ENCODE measurements at places on chromosomes 11 and 22.

DNA sequence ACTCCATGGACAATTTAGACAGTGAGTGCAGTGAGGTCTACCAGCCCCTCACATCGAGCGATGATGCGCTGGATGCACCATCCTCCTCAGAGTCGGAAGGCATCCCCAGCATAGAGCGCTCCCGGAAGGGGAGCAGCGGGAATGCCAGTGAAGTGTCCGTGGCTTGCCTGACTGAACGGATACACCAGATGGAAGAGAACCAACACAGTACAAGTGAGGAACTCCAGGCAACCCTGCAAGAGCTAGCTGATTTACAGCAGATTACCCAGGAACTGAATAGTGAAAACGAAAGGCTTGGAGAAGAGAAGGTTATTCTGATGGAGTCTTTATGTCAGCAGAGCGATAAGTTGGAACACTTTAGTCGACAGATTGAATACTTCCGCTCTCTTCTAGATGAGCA is 51.4 kb downstream of the SPECC1L start:
- DNase-seq = no peak

DNA sequence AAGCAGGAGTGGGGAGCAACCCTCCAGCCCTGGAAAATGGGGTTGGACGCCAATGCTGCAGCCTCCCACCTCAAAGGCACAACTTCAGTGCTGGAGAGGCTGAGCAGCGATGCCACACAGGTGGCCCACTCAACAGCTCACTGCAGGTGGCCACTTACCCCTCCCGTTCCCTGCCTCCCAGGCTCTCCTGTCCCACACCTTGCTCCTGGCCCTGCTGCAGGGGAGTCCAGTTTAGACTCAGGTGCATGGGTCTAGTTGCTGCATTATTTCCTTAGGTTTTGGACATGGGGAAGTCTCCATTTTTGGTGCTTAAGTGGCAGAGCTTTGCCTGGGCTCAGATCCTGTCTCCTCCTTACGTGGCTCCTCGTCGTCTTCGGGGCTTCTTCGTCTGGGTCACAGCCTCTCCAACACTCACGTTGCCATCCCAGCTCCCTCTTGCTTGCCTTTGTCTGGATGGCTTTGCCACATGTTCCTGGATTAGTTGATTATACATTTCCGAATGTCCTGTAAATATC is 898.3 kb downstream of the BRD1 start:
- no peak for DNase-seq

- no peak for DNase-seq
Measured at GRCh38 chr11:130166457-130166784, 6.8 kb downstream of the ST14 start.

DNA sequence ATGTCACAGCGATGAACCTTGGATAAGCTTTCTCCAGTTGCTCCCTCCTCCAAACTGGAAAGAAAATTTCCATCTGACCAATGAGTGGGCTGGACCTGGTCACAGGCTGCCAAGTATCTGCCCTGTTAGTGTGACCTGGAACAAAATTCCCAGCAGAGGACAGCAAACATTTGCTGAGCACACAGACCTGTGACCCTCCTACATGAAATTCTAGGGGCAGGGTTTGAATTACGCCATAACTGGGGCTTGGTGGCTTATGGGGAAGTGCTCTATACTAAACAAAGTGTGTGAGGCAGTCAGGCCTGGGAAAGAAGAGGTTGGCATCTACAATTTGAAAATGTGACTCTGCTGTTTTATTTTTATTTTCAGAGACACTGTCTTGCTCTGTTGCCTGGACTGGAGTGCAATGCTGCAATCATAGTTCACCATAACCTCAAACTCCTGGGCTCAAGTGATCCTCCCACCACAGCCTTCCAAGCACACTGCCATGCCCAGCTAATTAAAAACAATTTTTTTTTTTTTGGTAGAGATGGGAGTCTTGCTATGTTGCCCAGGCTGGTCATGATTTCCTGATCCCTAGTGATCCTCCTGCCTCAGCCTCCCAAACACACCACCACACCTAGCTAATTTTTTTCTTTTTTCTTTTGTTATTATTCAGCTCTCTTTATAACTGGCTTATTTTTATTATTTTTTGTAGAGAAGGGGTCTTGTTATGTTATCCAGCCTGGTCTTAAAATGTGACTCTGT is 13.6 kb upstream of the XBP1 start:
- DNase-seq = no peak

DNA sequence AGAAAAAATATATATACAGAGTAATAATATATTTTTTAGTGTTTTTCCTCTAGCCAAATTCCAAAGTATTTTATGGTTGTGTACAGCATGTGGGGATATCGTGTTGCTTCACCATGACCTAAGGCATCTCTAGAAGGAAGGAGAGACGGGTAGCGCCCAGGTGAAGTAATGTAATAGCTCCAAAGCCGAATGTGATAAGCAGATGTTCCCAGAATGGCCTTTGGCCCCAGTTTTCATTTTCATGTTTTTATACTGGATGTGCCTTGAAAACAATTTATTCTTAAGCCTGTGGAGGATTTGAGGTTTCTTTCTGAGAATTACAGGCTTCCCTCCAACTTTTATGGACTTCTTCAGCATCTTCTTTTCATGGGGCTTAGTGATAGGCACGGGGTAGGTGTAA is 587.9 kb upstream of the KIRREL3 start:
- no peak for DNase-seq

DNA sequence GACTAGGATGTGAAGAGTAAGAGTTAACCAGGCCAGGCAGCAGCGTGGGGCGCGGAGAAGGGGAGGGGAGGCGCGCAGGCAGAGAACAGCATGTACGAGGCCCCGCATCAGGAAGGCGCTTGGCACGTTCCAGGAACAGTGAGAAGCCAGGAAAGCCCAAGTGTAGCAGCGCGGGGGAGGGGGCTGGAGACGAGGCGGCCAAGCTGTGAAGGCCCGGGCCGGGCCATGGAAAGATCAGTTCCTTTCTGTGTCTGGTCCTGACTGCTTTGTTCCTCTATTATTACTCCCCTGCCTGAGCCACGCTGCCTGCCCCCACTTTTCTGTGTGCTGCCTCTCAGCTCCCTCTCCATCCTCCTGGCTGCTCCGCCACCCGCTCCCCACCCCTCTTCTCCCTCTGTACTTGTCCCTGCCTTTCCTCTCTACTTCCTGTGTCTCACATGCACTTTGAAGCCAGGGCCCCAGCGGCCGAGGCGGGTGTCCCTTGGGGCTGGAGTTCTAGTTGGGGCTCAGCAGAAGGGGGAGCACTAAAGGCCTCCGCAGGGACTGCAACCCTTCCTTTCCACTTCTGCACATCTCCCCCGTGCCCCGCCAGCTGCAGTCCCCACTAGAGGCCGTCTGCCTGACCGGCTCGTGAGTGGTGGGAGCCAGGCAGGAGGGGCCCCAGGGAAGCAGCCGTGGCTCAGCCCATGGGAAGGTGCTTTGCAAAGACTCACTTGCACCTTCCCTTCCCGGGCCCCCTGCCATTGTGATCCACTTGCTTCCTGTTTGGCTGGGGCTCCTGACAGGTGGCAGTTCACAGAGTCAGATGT is 63.7 kb downstream of the PRDM11 start:
- no peak for DNase-seq

DNA sequence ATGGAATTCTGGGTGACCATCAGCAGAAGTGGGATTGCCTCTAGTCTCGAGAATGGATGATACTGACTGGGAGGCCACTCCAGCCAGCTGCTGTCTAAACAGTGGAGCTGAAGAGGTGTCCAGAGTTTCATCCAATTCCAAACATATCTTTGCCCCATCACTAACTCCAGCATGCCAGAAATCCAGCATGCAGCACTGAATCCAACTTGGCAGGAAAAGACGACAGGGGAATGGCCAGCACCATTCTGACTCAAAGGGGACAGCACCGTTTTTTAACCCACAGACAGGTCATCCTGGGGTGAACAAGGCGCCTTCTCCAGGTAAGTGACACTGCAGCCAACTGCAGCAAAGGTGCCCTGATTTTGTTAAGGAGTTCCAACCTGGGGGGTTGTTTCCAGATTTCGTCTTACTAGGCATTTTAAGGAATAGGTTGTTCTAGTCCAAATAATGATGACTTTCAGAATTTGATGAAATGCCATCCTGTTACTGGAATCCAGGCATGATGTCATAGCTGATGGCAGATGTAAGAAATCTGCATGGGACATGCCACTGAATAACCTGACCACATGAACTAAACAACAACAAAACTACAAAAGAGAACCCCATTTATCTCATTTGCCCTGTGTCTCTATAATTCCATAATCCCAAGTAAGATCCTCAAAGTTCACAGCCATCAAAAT is 32.3 kb downstream of the FEZ1 start:
- no peak for DNase-seq

- no peak for DNase-seq
Measured at GRCh38 chr11:86438685-86439084, 64.0 kb downstream of the CCDC81 start.

- no peak for DNase-seq
Measured at GRCh38 chr11:131638889-131639288, 268.5 kb downstream of the NTM start.

DNA sequence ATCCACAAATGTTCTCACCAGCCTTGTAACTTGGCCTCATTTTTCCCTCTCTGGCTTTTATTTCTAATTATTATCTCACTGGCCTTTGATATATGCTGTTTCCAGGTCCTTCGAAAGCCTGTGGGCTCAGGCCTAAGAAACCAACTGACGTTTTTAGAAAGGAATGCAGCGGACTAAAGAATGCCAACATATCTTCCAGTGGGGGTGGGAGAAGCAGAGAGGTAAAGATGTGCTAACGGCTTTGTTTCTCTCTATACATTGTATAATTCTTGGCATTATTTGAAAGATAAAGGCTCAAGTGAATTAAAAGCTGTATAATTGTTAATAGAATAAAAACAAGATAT is 28.2 kb downstream of the OR6Q1 start:
- no peak for DNase-seq

DNA sequence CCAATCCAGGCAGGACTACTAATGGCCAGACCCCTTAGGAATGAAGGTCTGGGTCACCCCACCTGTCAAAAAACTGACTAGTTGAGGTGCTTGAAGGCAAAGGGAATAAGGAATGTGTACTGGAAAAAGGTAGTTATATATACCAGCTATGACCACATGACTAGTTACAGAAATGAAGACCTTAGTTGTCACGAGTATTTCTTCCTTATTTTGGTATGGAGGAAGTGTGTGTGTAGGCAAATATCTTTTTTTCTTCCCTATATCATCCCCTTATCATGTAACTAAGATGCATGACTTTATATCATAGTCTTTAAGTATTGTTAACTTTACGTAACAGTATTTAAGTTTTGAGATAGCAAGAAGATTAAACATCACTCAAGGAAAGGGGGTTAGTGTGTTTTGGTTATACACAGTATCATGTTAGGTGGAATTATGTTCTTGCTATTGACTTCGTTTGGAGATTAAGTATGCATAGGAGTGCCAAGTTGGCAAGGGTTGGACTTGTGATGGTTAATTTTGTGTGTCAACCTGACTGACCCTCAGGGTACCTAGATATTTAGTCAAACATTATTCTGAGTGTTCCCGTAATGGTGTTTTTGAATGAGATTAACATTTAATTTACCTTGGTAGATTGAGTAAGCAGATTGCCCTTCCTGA is 38.2 kb upstream of the NARS2 start:
- DNase-seq = no peak

GRCh38 chr11:119121811-119122124 is 388 bp downstream of the HINFP start:
- no peak for DNase-seq

DNA sequence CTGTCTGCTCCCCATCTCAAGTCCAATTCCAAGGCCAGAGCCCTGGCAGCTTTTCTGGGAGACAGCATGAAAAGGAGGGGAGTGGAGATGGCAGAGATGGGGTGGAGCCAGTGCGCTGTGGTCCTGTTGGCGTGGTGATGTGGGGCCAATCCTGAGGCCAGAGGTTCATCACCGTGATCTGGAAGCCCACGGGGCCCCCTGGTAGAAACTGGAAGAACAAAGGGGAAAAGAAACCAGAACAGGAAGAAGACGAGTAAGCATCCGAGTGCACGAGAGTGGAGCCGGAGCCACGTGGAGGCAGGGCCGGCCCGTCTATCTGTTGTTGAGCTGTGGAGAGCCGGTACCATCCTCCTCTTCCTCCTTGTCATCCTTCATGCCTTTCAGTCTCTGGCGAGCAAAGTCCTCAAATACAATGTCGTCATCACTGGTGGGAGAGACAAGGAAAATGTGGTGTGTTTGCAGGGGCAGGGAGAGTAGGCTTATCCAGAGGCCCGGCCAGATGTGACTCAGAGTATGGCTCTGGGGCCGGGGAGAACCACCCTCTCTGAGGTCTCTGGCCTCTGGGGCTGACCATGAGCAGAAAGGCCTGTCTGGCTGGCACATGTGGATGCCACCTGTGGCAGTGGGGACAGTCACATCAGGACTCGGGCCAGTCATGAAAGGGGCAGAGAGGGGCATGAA is 25.4 kb downstream of the TPBGL start:
- no peak for DNase-seq

DNA sequence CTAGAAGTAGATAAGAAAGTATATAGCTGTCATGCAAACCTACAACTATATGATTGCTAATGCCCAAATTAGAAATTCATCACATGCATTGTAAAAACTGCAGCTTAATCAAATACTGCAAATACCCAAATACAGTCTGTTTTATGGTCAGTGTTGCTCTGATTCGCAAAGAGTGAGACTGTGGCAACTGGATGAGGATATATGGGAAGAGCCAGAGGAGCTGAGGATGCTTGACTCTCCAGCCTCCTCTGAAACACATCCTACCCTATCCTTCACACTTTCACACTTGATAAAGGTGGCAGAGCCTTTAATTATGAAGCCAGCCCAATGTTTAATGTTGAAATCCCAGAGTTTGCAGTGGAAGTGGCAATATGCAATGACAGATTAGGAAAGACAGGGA is 21.9 kb upstream of the OR2AT4 start:
- no peak for DNase-seq

DNA sequence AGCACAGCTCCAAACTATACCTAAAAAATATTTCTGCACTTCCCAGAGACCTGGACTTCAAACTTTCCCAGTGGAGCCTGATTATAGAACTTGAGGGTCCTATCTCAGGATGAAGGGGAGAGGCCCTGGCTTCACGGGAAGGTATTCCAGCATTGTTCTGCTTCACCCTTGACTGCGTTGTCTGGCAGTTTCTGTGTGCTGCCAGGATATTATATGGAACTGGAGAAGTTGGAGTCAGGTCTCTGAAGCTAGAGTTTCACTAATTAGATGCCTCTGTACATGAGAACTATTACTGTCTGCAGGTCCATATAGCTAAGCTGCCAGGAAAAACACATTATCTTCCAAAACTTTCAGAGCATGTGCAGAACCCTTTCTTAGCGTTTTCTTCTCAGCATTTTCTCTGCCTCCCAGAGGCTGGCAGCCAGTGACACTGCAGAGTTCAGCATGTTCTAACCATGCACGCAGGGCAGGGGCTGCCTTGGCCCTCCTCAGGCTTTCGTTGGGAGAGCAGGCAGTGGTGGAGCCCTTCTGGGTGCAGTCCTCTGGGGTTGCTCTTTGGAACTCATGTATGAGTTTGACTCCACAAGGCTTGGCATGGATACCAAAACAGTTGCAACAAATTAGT is 99.3 kb downstream of the CWC15 start:
- DNase-seq = no peak

DNA sequence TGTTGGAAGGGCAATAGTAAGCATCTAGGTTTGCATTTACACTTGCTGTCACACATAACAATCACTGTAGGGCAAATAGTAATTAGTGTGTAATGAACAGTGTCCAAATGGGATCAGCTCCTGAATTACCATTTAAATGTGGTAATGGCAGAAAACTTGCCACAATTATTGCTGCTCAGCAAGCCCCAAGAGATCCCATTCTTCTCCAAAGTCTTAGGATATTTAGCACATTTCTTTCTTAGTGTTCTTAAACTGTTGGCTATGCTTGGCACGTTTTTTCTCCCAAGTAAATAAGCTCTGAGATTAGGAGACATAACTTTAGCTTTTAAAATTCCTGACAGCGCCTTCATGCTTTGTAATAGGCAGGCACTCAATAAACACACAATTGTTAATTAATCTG is 1037.0 kb downstream of the DLG2 start:
- DNase-seq = no peak
